NCI-H187 (cell line): ENCODE measurements at places on chromosomes 13 and 19.

GRCh38 chr19:45542234-45542668 lies 35.0 kb downstream of the VASP start:
- no peak for DNase-seq

DNA sequence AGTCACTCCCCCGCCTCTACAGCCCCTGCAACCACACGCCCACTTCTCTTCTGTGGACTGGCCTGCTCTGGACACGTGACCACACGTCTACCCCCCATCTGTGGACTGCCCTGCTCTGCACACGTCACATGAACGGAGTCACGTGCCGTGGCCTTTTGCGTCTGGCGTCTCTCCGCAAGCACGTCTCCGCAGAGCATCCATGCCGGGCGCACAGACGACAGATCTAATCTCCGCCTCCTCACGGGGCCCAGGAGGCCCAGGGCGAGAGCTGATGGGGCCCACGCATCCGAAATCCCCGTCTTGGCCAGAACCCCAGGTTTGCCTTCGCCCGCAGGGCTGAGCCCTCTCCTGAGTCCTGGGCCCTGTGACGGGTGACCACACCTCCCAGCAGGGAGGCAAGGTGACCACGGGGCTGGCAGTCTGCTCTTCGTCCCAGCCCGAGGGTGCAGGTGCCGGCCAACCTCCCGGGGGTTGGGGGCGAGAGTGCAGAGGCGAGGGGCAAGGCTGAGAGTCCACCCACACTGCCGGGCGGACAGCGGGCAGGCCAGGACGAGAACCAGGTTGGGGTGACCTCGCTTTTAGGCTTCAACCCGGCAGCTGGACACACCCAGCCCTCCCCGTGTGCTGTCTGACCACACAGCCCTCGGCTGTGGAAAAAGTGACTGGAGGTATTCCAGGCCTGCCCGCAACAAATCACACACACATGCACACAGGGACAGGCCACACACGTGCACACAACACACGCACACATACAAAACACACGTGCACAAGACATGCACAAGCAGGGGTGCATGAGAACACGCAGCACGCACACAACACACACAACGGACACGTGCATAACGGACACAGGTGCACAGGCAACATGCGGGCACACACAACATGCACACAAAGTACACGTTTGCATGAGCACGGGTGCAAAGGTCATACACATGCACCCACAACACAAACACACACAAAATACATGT lies 3.9 kb downstream of the SBNO2 start:
- DNase-seq = no peak

DNA sequence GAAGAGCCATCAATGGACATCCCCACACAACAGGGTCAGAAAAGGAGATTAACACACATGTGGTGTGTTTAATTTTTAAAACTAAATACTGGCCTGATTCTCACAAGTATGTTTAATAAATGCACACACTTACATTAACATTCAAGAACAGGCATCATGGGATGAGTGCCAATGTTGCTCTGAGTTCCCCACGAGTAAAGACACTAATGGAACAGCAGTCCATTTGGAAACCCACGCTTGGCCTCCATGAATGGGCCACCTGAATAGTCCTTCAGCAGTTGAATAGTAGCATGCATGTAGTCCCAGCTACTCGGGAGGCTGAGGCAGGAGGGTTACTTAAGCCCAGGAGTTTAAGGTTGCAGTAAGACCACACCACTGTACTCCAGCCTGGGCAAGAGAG lies 195.2 kb upstream of the IPO5 start:
- no peak for DNase-seq

GRCh38 chr19:29119590-29119989 lies 93.4 kb downstream of the UQCRFS1 start:
- no peak for DNase-seq

GRCh38 chr13:88472316-88472715 lies 801.1 kb downstream of the SLITRK5 start:
- DNase-seq = no peak

GRCh38 chr13:35140321-35140720 lies 198.3 kb downstream of the NBEA start:
- DNase-seq = no peak

DNA sequence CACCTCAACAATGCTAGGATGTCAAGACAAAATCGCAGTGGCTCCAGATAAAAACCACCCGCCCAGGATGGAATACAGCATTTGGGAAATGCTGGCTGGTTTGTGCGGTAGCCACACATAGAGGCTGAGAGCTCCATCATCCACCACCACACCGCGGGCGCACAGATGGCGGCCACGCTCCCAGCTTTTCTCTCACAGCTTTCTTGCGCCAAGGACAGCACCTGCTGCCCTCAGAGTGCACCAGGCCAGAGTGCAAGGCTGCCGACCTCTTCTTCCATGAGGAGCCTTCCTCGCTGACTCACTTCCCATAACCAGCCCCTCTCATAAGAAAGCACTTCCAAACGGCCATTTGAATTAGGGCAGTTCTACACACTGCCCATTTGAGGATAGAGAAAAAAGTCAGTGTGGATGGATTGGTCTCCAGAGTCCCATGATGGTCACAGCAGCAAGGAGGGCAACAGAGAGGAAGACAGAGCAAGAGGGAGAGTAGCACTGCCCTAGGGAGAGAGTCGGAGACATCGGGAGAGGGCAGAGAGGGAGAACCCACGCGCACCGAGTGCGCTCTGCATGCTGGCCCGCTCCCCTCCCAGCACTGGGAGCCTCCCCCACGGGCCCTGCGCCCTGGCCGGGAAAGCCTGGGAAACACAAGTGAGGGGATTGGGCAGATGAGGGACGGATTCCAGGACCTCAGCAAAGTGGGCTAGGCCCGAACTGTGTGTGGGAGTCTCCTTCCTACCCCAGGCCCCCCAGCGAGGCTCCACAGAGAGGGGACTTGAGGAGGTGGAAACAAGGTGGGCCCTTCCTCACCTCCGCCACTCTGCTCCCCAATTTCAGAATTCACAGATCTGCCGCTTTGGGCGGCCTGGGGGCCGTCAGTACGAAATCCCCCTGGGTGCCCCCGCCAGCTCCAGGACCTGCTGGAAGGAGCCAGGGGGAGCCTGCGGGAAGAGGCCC lies 156.9 kb downstream of the USP12 start:
- no peak for DNase-seq

GRCh38 chr13:114234645-114235421 lies at the start of gene CDC16:
Gene CDC16, plus strand, starts transcription at chr13:114234897. Its CDS starts 188 bp downstream, at chr13:114235085.
- DNase-seq = peak; percentile 85

GRCh38 chr13:43023289-43023963 lies at the start of gene DNAJC15:
Gene DNAJC15, plus strand, starts transcription at chr13:43023586. Its CDS starts 41 bp downstream, at chr13:43023627.
- DNase-seq = peak; percentile 41

- no peak for DNase-seq
Observed at GRCh38 chr13:21075379-21076249, 14.2 kb upstream of the LATS2 start.

DNA sequence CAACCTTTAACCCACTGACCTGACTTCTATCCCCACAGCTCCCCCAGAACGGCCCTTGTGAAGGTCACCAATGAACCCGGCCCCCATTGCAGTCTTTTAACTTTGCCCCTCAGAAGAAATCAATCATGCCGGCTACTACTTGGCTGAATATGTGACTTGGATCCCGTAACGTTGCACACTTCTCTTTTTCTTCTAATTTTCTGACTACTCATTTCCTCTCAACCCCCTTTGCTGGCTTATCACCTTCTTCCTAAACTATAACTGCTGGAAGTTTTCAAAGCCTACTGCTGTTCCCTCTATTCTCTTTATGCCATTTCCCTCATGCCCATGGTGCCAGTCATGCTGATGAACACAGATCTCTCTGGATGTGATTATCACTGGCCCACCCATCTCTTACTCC lies 367.6 kb downstream of the DNAJC15 start:
- no peak for DNase-seq

DNA sequence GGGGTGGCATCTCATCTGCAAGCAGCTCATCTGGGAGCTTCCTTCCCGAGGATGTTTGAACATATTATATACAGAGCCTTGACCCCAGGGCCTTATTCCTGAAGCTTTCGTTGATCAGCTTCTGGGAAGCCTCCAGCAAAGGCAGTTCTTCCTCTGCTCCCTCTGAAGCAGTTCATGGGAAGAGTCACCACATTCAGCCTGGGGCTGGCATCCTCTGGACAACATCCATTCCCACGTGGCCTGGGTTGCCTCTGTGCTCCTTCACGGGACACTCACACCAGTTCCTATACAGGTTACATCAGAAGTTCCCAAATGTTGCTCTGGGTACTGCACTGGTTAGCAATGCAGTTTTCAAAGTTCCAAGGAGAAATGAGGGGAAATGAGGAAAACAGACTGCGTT lies 29.6 kb downstream of the COL4A2 start:
- DNase-seq = no peak

DNA sequence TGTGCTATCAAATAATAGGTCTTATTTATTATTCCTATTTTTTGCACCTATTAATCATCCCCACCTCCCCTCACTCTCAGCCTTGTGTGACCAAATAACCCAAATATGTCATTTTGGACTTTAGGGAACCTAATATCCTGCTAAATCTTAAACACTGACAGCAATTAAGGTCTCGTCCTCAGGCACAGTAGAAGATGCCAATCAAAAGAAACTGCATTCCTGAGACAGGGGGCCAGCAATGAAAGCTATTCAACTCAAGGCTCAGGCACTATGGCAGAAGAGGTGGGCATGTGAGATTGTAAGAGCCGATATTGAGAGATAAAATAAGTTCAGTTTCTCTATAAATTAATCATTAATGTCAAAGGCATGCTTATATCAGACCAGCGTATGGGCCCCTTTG lies 1437.7 kb upstream of the PCDH9 start:
- no peak for DNase-seq

DNA sequence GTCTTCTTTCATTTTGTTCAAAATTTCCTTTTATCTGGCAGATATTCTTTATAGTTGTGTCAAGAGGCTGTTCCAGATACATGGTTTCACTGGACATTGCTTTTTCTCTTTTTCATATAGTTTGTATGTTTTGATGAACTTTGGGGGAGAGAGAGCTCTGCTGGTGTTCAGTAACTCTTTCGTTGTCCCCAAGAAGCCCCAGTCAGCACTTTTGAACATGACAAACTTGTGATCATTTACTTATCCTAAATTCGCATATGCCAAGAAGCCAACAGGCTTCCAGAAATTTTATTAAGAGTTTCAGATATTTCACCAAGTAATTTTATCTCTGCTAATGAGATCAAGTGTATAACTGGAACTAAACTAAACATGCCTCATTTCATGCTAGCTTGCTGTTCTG lies 275.8 kb upstream of the GPC6 start:
- no peak for DNase-seq

DNA sequence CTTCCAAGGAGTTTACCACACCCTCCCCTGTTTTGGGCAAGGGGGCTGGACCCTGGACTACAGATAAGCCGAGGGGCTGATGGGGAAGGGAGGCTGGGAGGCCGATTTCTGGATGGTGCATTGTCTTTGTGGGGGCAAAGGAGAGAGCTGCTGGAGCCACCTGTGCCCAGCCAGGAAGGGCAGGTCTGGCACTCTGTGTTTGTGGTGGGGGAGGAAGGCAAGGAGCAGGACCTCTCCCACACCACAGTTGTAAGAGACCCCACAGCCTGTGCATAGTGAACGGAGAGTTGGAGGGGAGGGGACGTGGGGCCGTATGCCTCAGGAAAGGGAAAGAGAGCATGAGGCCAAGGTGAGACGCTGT lies 16.0 kb upstream of the PRR19 start:
- no peak for DNase-seq

DNA sequence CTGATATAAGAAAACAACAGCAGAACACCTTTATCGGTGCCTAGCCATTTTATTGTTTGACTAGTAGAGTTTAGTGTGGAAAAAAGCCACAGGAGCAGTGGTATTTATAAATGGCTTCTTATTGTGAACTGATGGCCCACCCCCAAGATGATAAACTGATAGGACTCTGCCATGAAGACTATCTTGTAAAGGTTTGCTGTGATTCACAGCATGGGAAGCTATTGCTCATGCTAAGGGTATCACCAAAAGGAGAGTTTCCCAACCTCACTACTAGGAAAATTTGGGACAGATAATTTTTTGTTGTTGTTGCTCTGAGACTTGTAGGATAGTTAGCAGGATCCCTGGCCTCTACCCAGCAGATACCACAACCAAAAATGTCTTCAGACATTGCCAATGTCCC lies 12.0 kb upstream of the SLC7A1 start:
- DNase-seq = no peak

DNA sequence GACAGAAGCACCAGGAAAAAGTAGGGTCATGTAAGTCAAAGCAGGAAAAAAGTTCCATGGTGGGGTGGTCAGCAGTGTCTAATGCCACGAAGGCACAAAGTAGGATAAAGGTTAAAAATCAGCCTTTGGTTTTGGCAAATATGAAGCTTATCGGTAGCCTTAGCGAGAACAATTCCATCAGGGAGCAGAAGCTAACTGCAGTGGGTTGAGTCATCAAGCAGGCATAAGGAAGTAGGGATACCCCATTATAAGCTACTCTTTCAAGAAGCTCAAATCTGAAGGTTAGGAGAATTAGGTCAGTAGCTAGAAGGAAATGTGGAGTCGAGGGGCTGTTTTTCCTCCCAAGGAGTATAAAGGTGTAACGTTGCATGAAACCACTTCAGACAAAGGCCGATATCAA lies 57.5 kb upstream of the USPL1 start:
- DNase-seq = no peak

DNA sequence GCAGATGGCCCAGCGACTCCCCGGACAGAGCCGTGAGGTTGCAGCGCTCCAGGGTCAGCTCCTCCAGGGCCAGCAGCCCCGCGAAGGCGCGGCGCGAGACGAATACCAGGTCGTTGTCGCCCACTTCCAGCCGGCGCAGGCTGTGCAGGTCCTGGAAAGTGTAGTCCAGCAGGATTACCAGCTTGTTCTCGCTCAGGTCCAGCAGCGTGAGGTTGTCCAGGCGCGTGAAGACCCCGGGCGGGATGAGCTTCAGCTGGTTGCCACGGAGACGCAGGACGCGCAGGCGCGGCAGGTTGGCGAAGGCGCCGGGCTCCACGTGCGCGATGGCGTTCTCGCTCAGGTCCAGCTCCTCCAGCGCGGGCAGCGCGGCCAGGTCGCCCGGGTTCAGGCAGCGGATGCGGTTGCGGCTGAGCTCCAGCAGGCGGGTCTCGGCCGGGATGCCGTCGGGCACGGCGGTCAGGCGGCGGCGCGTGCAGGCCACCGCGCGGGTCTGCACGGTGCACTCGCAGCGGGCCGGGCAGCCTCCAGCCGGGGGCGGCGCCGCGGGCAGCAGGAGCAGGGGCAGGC lies 9.3 kb upstream of the PEAK3 start:
- DNase-seq = no peak

DNA sequence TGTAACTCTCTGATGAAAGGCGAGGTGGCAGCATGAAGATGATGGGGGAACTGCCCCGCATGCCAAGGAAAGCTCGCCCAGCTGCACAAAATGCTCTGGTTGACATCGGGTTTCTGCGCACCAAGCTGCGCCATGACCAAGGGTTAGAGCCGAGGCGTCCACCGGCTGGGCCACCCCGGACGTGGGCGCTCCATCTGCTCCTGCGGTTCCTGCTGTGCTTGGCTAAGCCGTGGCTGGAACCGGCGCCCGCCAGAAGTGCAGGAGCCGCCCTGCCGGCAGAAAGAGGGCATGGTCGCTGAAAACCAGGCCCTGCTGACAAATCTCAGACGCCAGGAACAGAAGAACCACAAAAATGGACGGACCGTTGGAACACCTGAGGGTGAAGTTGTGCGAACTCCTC lies 57.9 kb downstream of the ZNF100 start:
- DNase-seq = no peak

- no peak for DNase-seq
Observed at GRCh38 chr13:94776956-94777355, 64.6 kb upstream of the SOX21 start.
